Left kidney (tissue), 8 donors: ENCODE measurements at places on chromosomes 13 and 19. TPM values are rescaled to one million over a fixed set of nuclear protein-coding genes. Genes with fewer than 3 reads are reported as not detected.

KDM4B gene
- polyA plus RNA-seq: 24.4 TPM

GRCh38 chr13:91655731-91656130 is 257.3 kb downstream of the GPC5 start:
- DNase-seq: no peak

DNA sequence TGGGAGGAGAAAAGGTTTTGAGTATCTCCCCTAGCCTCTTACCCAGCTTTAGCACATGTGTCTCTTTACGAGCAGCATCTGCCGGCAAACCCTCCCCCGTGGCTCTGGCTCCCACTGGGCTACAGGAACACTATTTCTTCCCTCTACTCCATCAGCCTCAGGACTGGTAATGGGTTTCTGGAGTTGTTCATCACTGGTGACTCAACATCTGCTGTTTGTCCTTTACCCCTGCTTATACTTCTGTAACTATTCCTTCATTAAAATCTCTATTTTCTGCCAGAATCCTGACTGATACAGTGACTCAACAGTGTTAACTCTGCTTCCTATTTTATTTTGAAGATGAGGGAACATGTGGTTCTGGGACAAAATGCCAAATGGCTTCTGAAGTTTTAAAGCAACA is 437.3 kb upstream of the HTR2A start:
- DNase-seq: no peak

- DNase-seq: no peak
These were observed 13.4 kb upstream of the ERFL start for GRCh38 chr19:41941410-41942202.

- no peak for DNase-seq
These were observed 24.6 kb downstream of the XPO4 start for GRCh38 chr13:20877902-20878301.

PSG3 gene
- polyA plus RNA-seq: 0.13 TPM

IL4I1 gene
- 2.7 TPM for polyA plus RNA-seq

DNA sequence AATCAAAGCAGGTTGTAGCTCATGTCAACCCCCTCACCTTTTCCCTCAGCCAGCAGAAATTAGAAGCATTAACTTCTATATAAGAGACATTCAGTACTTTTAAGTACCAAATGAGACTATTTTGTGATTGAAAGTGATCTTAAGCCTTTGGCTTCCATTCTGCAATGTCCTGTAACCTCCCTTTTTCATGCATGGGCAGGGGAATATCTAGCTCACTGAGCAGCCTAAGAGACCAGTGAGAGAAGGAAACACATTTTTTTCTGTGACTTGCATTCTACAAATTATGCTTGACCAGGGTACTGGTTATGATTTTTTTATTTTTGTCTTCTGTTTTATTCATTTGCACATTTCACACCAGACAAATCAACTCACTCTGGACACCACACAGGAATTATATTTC is 369.6 kb downstream of the KCTD12 start:
- DNase-seq: no peak

GRCh38 chr13:87042946-87043345 is 628.2 kb upstream of the SLITRK5 start:
- DNase-seq: no peak

DNA sequence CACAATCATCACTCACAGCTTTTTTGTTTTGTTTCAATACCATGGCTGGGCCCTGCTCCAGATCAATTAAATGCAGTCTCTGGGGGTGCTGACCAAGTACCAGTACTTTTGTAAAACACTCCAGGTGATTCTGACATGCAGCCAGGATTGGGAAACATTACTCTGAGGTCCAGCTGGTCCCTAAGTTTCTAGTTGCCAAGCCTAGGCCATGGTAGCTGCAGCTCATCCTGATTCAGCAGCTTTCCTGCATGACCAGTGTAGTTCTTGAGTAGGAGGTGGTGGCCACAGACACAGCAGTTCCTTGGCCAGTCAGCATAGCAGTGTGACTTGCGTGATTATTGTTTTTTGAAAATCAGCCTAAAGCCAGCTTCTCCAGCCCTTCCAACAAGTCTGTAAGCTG is 859.1 kb downstream of the DIAPH3 start:
- DNase-seq: no peak
